Activated T-helper 1 cell treated with anti-CD3 and anti-CD28 coated beads, Interleukin-2, amount 50 U/mL, for 16 hours (primary cell): ENCODE measurements at places on chromosomes 7 and 10.

GRCh38 chr10:102917314-102917961 lies 656 bp upstream of the CNNM2 start:
- peak; percentile 68 for DNase-seq

DNA sequence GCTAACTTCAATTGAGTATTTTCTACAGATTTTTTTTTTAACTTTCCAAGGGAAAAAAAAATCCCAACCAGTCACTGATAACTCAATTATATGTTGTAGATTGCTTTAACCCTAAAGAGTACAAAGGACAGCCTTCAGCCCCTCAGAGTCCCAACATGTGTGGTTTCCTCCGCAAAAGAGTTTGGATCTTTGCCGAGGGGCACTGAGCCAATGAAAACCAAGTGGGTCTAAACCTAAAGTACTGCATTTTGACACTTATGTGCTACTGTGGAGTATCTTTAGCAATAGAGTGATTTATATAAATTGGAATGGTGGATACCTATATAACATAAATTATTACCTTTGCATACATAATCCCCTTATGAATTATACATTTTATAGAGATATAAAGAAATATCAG lies 91.5 kb downstream of the SEMA3D start:
- DNase-seq, result no peak

DNA sequence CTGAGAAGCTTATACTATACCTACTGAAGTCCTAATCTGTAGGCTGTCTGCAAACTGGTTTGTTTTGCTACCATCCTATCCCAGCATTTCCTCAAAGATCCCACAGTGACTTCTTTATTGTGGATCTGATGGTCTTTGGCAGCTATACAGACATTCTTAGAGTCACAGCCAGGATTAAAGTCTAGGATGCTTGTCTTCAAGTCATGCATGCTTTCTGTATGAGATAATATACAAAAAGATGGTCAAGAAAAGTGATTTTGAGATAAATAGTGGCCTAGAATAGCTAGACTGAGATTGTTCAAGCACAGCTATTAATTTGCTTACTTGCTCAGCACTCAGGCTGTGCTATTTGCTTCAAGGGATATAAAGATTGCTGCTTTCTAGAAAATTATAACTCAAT lies 454.4 kb downstream of the AUTS2 start:
- DNase-seq, result no peak

GRCh38 chr7:48832303-48832845 lies 92.0 kb upstream of the CDC14C start:
- no peak for DNase-seq

GRCh38 chr10:17144757-17145156 lies 15.1 kb upstream of the CUBN start:
- peak; percentile 21 for DNase-seq

DNA sequence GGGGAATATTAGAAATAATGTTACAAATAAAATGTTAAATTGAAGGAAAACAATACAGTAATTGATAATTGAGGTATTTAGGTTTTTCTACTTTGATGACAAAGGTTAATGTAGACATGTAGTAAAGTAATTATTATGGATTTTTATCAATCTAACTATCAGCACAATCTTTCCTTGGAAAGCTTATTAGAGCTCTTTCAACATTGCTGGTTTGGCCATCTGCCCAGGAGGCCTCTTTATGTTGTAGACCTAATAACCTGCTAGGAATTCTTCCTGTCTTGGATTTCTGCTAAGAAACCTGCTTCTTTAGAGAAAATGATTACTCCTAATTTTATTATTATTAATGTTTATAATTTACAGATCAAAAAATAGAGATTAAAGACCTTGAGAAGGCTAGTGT lies 78.9 kb downstream of the CHRM2 start:
- DNase-seq, result no peak

DNA sequence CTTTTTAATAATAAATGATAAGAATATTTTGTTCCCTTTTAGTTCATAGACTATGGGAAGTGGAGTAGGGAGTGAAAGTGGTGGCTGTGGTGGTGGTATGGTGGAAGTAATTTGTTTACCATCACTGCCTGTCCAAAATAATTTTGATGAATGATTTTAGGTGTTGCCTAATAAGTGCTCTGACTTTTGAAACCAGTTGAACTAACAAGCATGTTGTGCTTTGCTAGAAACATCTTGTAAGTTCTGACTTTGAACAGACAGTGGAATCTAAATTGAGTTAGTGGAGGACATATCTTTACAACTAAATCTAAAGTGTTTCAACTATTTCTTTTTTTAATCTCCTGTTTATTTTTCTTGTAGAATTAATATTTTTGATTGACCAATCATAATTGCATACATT lies 49.7 kb downstream of the ZEB1 start:
- no peak for DNase-seq

DNA sequence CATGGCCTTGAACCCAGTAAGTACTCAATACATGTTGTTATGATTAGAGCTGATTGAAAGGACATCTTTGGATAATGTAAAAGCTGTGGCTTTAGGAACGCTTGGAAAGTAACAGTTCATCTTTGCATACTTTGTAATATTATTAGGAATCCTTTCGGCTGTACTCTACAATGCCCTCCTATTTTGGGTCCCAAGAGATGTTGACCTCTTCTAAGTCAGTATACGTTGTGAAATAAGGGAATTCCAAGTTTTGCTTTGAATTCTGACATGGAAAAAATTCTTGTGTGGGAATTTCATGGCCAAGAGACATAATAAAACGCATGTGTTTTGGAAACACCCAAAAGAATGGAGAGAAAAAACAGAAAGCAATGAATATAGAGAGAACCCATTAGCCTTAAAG lies 7.7 kb downstream of the AGR3 start:
- DNase-seq, result no peak

- DNase-seq, result no peak
Observed at GRCh38 chr10:114646426-114646825, 11.6 kb downstream of the ABLIM1 start.

GRCh38 chr7:2271273-2272026 lies 29.4 kb downstream of the NUDT1 start:
- no peak for DNase-seq

GRCh38 chr10:103680869-103681236 lies 174.5 kb downstream of the SH3PXD2A start:
- no peak for DNase-seq

- no peak for DNase-seq
Observed at GRCh38 chr10:12196531-12197211, 683 bp downstream of the CDC123 start.
